ENCODE measurements at places on chromosomes 6 and 20.

DNA sequence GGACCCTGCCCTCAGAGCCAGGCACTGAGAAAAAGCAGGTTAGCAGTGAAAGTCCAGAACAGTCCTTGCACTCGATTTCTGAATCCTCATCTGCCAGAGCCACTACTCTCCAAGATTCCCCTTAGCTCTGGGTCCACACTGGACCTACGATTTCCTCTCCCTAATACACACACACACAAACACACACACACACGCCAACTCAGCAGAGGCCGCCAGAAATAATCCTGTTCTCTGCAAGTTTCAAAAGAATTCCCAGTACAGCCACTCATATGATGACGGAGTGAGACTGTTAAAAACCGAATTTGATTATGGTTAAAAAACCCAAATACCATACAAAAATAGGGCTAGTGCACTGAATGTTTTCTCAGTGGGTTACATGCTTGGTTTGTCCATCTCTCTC lies 90.8 kb downstream of the GMPR start:
- no peak for DNase-seq

- DNase-seq: no peak
These were observed at the start of gene SCUBE3 for GRCh38 chr6:35213824-35214756. Gene SCUBE3 (plus strand): TSS chr6:35213956. CDS start chr6:35214419, 463 bp downstream.

DNA sequence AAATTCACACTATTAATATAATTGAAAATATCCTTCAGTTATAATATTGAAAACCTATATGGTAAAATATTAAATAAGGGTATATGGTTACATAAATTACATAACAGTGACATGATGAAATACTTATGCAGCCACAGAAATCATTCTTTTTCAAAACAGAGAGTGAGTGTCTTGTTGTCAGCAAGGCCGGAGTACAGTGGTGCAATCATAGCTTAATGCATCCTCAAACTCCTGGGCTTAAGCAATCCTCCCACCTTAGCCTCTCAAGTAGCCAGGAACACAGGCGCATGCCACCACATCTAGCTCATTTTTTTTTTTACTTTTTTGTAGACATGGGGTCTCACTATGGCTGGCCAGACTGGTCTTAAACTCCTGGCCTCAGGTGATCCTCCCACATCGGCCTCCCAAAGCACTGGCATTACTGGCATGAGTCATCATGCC lies 40.4 kb downstream of the FAM8A1 start:
- no peak for DNase-seq

- no peak for DNase-seq
These were observed 16.7 kb downstream of the THBS2 start for GRCh38 chr6:169236988-169237387.

- DNase-seq: no peak
These were observed 3.6 kb downstream of the DTNBP1 start for GRCh38 chr6:15659181-15659580.

DNA sequence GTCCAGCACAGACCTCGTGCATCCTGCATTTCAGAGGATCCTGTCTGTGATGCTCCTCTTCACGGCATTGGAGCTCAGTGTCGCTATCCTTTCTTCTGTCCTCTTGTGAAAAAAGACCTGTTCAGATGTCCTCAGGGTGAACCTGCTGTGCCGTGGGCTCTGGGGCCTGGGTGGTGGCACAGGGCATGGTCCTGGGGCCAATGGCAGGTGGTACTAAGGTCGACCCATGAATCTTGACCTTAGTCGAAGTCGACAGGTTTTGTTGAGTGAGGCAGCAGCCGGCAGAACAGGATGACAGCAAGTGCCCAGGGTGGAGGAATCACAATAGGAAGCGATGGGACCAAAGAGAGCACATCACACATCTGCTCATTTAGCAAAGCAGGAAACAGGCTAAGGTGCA lies 22.0 kb upstream of the MAS1L start:
- DNase-seq: no peak

GRCh38 chr20:58102744-58103516 lies 125.5 kb downstream of the ANKRD60 start:
- DNase-seq: peak; percentile 27

DNA sequence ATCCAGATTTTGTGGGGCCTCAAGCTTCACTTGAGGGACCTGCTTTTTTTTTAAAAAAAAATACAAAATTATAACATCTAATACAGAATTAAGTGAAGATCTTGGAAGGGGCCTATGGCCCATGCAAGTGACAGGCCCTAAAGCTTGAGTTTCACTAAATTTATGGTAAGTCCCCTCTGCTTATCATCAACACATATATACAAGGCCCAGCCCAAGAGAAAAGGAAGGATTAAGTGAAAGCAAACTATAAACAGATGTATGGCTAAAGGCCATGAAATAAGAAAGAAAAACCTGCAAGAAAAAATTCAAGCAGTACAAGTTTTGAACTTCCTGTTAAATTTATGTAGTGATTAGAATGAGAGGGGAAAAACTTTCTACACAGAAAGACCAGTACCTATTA lies 86.8 kb downstream of the CDC40 start:
- no peak for DNase-seq

GRCh38 chr6:133254552-133255228 lies 13.5 kb downstream of the EYA4 start:
- no peak for DNase-seq

DNA sequence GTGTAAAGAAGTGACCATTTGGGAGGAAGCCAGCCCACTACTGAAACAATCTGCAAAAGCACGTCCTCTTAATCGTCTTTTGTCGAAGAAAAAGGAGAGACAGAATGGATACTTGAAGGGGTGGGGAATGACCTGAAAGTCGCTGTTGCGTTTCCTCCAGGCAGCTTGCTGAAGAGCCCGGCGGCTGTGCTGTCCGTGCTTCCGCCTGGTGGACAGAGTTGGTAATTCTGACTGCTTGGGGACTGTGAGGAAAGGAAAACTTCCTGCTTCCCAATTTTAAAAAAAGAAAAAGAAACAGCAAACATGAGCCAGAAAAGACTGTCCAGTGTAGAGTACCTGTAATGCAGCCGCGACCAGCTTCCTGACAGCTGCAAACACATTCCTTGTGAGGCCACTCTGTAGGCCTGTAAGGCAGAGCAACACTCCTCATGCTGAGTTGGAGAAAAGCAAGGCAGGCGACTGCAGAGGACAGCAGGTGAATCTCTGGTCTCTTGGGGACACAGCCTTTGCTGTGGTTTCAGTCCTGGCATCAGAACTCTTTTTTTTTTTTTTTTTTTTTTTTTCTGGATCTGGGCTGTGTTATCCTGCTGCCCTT lies 251.1 kb upstream of the TBX18 start:
- peak; percentile 46 for DNase-seq

DNA sequence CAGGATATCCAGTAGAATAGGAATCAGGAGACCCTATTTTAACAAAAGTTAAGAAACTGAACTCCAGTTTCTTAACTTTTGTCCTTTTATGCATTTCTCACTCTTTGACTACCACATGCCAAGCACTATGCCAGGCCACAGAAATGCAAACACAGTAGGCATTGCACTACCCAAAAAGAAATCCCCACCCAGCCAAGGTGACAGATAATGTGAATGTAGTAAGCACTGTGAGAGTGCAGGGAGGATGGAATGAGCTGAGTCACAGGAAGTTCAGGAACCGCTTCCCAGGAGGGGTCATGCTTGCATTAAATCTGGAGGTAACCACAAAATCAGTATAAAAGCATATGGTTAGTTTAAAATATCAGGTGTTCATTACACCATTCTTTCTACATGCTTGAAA lies 20.1 kb upstream of the FAM83C start:
- peak; percentile 57 for DNase-seq

- DNase-seq: no peak
These were observed 29.2 kb upstream of the BTN3A2 start for GRCh38 chr6:26335631-26336323.

- no peak for DNase-seq
These were observed 20.4 kb downstream of the OSBPL2 start for GRCh38 chr20:62258499-62259293.

DNA sequence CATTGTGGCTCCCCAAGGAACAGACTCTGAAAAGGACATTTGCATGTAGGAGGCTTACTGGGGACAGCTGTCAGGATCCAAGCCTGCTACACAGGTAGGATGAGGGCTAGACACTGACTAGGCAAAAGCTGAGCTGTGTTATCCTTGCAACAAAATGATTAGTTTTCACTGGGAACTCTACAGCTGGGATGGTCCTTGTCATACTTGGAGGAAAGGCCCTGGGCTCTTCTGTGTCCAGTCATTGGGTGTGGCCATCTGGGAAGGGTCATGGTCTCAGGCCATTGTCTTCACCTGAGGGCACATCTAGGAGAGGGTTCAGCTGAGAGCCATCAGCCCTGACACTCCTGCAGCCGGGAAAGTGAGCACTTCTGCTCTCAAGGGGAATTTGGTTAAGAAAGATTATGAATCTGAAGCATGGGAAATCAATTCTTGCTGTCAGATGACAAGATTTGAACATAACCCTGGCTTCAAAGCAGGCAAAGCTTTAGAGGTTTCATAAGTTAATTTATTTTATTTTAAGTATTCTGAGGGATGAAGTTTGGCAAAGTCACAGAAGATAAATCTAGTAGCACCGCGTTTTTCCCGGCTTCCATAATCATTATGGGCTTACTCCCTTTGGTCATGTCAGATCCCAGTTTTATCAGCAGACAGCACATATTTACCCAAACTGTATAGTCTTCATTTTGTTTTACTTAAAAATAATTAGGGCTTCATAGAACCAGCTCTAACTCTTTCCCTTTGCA lies 78.4 kb upstream of the SLC22A23 start:
- DNase-seq: no peak

DNA sequence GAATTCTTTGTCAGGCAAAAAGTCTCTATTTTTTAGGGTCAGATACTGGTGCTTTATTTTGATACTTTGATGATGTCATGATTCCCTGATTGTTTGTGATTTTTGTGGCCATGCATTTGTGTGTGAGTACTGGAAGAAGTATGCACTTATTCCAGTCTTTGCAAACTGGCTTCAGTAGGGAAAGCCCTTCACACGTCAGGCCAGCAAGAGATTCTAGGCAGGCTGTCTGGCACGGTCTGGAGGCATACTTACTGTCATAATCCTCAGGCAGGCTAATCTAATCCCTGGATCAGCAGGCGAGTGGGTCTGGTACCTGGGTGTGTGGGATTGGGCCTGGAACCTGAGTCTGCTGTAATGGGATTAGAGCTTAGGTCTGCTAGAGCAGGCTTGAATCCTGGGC lies 391.8 kb upstream of the MMS22L start:
- no peak for DNase-seq

GRCh38 chr20:46154305-46154704 lies 36.2 kb downstream of the CD40 start:
- no peak for DNase-seq

DNA sequence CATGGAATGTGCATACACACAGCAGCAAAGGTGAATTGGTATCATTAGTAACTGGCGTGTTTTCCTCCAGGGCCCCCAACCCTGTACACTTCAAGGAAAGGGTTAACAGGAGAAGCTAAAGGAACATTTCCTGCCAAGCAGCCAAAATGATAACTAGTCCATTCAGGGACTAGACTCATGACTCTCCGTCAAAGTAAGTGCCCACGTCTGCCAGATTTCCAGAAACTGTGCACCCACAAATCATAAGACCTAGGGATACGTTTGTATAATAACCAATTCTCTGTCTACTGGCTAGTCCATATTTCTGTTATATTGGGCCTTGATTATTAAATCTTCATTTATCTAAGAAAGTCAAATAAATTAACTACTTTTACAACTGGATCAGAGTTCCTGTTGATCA lies 76.0 kb upstream of the NHSL1 start:
- no peak for DNase-seq

DNA sequence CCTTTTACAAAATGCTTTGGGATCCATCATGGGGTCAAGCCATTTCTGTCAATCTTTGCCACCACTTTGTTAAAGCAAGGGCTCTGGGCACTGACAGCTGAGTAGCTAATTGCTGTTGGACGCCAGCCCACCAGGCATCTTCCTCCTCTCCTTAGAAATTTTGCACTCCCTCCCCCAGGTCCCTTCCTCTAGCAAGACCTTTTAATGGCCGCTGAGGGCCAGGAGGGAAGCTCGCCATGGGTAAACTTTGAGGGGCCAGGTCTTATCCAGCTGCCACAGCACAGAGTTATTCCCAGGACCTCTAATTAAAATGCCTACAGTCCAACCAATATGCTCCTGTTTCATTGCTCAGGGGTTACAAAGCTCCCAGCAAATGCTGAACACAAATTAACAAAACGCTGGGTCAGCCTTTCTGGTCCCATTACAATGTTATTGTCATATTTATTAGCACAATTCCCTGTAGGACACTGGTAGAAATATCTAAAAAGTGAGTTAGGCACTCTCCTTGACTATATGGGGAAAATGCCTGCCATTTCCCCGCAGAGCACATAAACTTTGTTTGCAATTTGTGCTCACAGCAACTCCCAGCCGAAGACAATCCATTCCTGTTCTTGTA lies 16.8 kb downstream of the SCML4 start:
- no peak for DNase-seq

- no peak for DNase-seq
These were observed 52.7 kb downstream of the GRM4 start for GRCh38 chr6:34093206-34093605.

DNA sequence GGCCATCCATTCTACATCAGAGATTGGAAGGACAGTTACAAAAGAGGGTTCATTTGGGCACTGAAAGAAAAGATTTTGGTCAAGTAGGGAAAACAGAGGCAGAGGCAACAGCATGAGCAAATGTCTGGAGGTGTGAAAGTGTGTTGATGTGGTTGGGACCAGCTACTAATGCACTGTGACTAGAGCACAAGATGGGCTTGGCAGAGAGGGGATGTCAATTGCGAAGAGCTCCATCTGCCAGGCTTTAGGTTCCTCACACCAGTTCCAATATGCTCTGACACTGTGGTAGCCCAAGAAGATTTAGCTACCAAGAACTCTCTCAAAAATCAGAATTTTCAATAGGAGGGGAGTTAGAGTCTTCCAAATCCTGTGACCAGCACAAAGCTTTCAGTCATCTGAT lies 42.1 kb downstream of the TRAF3IP2 start:
- DNase-seq: no peak

Data from LoVo (cell line).